ENCODE measurements at places on chromosomes 12 and 14.

DNA sequence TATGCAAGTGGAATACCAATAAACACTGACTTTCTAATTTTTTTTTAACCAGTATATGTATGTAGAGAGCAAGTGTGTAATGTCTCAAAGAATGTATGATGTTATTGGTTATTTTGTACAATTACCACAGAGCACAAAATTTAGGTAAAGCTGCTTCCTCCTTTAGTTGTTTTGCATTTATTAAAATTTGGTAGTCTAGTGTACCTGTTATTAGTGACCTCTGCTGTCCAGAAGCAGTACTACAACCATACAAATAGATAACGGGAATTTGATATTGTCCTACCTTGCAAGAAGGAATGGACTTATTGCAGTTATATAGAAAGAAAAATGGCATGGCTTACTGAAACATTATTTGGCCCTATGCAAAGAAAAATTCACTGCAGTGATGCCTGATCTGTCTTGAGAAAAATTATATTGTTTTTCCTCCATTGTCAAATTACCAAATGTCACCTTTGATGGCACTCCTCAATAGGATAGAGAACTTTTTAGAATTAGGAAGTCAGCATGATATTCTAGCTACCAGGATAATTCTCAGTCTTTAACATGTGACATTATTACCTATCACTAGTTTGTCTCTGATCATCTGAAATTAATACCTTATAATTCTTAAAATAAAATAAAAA, 153.9 kb upstream of the RMST start:
- peak; percentile 29 for DNase-seq

DNA sequence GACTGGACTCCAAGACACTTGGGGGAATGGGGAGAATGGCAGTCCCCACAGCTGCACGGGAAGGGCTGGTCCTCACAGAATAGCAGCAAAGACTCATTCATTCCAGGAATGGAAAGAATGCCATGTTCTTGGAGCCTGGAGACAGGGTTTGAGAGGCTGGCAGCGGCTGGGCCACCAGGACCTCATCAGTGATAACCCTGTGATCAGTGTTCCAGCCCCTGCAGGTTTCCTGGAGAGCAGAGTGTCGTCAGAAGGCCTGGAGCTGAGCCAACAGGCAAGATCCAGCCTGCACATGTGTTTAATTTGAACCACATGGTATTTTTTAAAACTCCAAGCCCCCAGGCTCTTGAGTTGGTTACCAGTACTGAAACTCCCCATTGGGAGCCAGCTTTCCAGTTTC, 11.3 kb downstream of the BDKRB1 start:
- DNase-seq = no peak

DNA sequence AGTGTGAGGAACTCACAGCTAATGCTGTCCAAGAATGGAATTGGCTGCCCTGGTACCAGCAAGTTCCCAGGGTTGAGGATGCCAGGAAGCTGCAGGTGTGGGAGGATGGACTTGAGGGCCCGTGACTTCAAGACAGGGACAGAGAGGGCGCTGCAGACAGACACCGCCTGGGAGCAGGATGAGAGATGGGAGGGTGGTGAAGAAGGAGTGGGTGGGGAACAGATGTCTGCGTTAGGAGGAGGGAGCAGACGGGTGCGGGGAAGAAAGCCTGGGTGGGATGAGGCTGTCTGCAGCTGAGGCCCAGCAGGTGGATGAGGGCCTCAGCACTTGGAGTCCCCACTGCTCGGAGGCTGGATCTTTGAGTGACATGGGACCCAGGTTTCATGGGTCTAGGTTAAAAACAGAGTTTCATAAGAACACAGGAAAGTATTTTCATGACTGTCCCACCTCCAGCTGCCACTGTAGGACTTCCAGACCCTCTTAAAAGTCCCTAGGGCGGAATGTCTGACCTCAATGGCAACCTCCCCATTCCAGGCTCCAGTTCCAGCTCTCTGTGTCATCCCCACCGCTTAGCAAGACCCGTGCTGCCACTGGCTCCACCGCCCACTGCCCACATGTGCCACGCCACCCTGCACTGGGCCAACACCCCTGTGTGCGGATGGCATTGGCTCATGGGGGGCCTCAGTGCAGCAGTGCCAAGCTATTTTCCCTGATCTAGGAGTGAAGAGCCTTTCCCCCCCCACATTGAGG, 70.3 kb upstream of the SCN8A start:
- DNase-seq = no peak

DNA sequence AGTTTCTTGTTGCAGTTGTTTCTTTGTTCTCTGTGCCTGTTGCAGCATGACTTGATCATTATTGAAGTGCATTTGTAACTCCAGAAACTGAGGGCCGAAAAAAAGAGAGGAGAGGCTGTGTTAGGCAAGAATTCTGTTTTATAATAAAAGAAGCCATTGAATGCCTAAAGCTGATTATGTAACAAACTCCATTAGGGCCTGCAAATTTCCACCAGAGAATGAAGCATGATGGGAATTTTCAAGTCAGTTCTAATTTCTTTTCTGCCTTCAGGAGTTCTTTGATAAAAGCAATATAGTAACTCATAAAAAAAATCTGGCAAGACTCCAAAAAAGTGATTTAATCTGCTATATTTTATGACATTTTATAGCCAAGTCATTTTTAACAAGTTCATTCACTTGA, 156.7 kb upstream of the RASSF8 start:
- no peak for DNase-seq

DNA sequence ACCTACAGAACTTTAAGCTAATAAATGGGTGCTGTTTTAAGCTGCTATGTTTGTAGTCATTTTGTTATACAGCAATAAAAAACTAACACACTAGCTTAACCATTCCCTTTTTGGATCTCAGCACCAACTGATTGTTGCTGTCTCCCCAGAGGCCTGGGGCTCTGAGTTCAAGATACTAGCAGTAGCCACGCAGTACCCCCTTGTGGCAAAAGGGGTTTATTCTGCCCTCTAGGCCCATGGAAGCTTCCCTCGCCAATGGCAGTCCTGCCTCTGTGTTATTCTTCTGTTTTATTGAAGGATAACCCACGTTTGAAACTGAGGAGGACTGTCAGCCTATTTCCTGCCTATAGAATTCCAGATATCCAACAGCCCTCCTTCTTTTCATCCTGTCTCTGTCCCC, 455.3 kb upstream of the ATP2B1 start:
- no peak for DNase-seq

GRCh38 chr12:91608542-91608941, 425.9 kb upstream of the DCN start:
- no peak for DNase-seq

DNA sequence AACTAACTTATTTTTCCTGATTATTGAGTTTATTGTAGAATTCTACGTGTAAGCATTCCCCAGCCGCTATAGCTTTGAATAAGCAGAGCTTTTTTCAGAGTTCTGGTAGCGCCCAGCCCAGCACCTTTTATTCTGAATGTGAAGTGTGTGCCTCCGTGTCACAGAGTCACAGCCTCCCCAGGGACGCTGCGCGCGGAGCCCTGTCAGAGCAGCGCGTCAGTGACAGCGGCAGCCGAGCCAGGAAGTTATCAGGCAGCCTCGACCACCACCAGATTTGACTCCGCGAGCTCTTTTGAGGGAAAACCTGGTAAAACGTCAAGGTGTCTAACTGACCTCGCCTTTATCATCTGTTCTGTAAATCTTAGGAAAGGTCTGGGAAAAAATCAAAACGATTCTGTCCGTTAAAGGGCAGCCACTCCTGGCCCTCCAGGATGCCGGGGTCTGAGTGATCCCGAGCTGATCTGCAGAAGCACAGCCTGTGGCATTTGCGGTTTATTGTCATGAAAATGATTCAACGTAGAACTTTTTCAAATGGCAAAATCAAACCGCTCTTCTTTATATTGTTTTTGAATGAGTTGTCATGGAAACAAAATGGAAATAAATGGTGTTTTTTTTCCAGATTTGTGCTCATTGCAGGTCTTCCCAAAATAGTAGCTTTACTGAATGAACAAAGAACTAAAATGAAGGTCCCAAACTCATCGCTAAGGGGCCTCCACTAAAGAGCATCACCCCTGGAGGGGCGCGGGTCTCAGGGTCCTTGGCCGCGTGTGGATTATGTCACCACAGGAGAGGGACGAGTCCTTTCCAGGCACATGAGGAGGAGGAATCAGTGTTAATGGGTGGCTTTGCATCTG, 43.1 kb upstream of the MMP17 start:
- peak; percentile 74 for DNase-seq

GRCh38 chr14:60349663-60350365, 100.8 kb downstream of the PPM1A start:
- DNase-seq = peak; percentile 51

DNA sequence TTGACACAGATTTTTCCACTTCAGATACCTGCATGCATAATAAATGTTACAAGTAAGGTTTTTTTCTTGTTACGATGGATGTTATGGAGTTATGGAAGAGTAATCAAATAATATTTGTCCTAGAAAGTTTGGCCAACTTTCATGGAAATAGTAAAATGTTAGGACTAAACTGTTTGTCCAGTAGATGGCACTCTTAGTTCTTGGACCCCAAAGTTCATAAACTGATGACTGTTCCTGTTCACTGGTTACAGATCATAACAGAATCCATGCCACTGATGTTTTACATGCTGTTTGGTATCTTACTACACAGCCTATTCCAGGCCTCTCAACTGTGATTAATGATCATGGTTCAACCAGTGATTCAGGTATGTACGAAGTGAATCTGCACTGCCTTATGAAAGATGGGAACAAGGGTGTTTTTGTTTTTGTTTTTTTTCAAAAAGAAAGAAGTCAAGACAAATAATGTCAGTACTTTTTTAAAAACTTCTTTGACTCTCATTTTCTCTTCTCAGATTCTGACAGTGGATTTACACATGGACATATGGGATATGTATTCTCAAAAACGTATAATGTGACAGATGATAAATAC, 48.8 kb upstream of the SLCO1C1 start:
- no peak for DNase-seq

GRCh38 chr14:51211149-51211548, 28.9 kb upstream of the TMX1 start:
- DNase-seq = no peak

GRCh38 chr14:43792980-43793379, 714.1 kb downstream of the FSCB start:
- DNase-seq = no peak

DNA sequence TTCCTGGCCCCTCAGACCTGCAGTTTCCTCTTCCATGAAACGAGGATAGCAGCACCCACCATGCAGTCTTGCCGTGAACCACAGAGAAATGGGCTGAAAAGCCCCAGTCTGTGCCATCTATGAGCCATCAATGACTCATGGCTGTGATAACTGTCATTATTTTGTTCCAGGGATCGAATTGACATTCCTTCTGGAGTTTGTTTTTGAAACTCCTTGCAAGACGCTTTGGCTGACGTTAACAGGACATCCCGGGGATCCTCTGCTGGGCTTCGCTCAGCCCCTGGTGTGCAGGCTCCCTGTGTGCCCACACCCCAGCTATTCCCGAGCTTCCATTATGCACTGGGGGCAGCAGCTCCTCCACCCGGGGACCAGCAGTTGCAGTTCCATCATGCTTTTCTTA, 33.8 kb downstream of the MMAB start:
- DNase-seq = no peak

DNA sequence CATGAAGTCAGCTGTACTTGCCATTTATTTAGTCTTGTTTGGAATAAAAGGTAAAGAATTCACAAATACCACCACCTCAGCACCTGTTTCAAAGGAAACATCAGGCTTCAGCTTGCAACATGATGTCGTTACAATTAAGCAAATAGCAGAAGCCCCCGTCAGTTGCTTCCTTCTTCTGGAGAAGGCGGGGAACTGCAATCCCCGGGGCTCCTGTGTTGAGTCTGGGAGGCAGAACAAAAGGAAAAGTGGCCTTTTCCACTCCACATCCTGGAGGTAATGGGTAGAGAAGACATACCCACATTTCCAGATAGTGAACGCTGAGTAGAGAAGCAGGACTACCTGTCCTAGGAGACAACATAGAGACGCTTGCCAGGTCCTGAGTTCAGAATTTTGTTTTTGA, 92.8 kb downstream of the DNAH10 start:
- DNase-seq = no peak

DNA sequence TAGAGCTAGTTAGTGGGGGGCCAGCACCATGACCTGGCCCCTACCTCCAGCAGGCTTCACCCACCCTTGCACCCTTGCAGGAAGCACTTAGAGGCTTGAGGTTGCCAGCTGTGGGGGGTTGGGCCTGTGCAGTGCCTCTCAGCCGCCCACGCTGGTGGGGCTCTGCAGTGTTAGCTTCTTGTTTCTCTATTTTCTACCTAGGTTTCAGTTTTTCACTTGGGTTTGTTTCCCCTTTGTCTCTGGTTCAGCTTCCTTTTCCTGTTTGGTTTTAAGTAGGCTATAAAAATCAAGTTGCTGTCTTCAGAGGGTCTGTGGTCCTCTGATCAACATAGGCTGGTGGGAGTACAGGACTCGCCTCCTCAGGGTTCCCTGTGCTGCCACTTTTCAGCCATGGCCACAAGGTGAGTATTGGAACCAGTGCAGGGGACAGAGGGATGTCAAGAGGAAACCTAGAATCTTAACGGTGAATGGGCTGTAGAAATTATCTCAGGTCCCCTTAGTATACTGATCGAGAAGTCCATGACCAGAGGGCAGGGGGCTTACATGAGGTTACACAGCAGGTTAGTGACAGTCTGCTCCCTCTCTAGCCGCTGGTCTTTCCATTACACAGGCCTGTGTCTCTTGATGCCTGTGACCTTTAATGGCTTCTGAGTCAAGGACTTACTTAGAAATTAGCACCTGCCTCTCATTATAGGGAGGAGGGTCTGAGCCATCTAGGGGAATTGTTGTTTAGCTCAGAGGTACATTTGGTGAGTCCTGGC, at the start of gene EVL:
TSS of gene EVL (plus strand) at position 312 of the 761 bp plus-strand sequence. CDS start at position 391, 79 bp downstream.
- DNase-seq = no peak

- DNase-seq = no peak
Observed at GRCh38 chr14:32331206-32331605, 2.1 kb downstream of the AKAP6 start.

GRCh38 chr14:36270191-36270590, 50.2 kb downstream of the MBIP start:
- no peak for DNase-seq

DNA sequence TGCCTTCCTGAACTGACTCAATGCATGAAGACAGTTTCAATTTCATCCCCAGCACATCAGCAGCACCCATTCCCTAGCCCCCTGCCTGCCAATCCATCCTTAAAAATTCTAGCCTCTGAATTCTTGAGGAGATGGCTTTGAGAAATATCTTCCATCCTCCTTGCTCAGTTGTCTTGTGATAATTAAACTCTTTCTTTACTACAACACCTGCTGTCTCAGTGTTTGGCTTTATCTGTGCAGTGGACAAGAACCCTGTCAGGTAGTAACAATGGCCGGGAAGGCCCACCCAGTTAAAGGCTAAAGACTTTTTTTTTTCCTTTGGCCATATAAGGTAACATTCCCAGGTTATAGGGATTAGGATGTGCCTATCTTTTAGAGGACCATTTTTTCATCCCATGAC, 114.4 kb upstream of the NAP1L1 start:
- no peak for DNase-seq

DNA sequence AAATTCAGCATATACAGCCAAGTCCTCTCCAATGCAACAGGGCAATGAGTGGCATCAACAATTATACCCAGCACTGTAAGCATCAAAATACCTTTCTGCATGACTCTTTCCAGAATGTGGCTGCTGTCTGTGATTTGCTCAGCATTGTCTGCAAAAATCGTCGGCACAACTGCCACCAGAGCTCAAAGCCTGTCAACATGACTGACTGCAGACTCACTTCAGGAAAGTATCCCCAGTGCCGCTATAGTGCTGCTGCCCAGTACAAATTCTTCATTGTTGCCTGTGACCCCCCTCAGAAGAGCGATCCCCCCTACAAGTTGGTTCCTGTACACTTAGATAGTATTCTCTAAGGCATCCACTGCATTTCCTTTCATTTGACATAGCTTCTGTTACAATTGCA, 735 bp downstream of the RNASE6 start:
- no peak for DNase-seq

- no peak for DNase-seq
Observed at GRCh38 chr14:99137913-99138571, 134.0 kb downstream of the BCL11B start.
